ENCODE measurements at places on chromosomes 6 and 20. TPM values are rescaled to one million over a fixed set of nuclear protein-coding genes. Genes with fewer than 3 reads are reported as not detected.
A peak's percentile ranks its signal among the peaks of the same experiment; 100 is the strongest.

DNA sequence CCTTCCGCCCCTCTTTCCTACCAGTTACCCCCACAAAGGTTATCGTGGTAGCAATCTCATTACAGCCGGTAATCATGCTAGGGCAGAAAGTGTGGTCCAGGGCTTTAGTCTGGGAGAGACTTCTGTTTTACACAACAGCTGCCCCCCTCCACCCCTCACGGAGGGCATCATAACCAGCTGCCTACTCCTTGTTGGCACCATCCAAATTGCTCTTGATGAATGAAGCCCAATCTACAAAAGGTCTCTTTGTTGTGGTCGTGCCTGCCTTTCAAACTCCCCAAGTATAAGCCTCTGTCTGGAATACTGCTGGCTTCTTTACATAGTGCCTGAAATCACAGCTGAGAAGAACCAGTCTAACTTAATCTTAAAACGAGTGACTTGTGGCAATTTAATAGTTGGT is 157.9 kb downstream of the INSM1 start:
- H3K27ac ChIP-seq, result no peak overlapping the region
- no peaks in the 10 kb centered on the region for H3K4me1 ChIP-seq
- H3K4me3 ChIP-seq, result no peak overlapping the region
- no peak for DNase-seq

The RBM24 gene
- not detected for total RNA-seq

DNA sequence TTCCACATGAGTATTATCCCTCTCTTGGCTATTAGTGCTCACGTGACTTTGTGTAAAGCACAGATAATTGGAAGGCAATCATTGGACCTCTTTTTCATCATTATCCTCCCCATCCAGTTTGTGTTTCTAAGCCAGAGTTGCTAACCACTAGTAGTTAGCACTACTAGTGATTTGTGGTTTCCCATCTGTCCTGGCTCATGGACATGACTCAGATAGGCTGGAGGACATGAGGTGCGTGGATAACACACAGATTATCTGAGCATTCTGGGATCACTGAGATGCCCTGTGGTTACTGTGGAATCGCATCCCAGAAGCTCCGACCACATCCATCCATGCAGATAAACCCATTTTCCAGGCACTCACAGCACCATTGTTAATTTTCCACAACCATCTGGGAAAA is 123.8 kb upstream of the NAA20 start:
- H3K36me3 ChIP-seq, result no peaks in the 10 kb centered on the region
- no peak overlapping the region for H3K4me3 ChIP-seq
- no peaks in the 10 kb centered on the region for H3K27me3 ChIP-seq
- H3K27ac ChIP-seq, result no peak overlapping the region
- peaks cover 29% of the 10 kb centered on the region for H3K4me1 ChIP-seq

DNA sequence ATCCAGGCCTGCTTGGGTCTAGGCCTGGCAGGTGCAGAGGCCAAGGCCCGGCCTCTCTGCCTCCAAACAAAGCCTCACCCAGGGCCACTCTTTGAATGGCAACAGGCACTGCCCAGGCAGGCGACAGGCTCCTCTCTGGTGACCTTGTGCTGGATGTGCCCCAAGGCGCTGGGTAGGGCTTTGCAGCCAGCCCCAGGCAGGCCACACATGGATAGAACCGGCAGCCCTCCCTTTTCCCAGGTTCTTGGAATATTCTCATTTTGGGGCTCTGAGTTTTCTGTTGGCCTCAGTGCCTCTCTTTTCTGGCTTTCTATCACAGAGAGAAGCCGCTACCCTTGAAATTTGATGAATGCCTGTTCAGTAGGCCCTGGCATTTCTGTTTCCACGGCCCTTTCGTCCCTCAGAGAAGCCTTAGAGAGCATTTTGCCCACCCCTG is 18.9 kb downstream of the PKIG start:
- no peak overlapping the region for H3K4me3 ChIP-seq
- peak overlapping the region; percentile 88 for H3K27ac ChIP-seq
- no peaks in the 10 kb centered on the region for H3K36me3 ChIP-seq

DNA sequence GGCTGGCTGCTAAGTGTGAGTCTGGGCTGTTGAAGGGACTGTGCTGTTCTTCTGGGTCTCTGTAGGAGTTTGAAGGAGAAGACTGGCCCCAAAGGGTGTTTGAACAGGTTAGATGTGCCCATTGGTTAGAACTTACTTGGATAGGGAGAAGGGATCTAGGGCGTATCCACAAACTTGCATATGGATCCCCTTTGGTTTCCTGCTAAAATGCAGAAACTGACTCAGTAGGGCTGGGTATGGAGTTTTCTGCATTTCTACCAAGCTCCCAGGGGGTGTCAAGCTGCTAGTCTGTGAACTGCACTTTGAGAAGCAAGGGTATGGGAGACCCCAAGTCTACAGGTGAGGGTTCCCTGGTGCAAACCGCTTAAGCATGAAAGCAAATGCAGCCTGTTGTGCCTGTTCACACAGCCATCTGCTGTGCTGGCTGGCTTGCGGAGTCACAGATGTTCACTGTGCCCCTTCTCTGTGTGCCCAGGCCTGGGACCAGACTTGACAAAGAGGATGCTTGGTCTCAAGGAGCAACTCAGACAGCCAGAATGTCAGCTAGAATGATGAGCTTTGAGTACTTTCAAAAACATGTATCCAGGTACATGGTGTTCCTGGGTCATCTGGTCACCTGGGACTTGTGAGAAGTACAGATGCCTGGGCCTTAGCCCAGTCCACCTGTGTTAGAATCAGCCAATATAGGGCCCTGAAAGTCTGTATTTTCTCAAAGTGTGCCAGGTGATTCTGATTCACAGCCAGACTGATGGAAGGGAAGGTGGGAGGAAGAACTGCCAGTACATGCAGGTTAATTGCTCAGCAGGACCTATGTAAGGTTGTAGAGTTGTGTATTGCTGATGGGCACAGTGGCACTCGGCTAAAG is 7.4 kb downstream of the PPP1R16B start:
- H3K4me3 ChIP-seq, result no peak overlapping the region
- no peak for DNase-seq
- no peaks in the 10 kb centered on the region for H3K4me1 ChIP-seq
- H3K36me3 ChIP-seq, result no peaks in the 10 kb centered on the region

GRCh38 chr20:2688041-2688591 is 4.5 kb upstream of the EBF4 start:
- H3K27ac ChIP-seq, result no peak overlapping the region
- peaks cover 72% of the 10 kb centered on the region for H3K27me3 ChIP-seq
- H3K4me3 ChIP-seq, result no peak overlapping the region
- H3K4me1 ChIP-seq, result peaks cover 5% of the 10 kb centered on the region
- DNase-seq, result peak; percentile 56
- no peaks in the 10 kb centered on the region for H3K36me3 ChIP-seq

The SRMS gene
- total RNA-seq, result not detected

DNA sequence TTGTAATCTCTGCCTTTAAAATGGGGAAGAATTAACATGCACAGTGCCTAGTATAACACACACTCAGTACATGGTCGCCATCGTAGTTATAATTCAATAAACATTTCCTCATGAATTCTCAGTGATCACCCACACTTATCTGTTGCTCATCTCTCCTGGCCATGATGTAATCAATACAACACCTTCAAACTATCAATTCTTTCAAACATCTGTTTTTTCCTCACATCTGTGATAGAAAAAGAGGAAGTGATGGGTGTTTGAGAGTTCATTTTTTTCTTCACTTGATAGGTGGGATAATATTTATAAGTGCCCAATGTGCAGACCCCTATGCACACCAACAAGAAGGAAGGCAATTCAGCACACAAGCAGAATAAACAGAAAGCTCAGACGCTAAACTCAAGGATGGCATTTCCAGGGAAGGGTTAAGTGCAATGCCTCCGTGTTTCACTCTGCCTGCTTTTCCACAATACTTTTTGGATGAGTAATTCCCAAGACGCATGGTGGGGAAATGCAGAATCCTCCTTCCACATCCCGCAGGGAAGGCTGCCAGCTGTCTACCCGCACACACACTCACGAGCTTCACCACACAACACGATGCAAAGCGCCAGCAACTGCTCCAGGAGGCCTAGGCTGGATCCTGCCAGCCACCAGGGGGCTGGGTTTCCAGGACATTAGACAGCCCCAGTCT is 100.3 kb downstream of the GMPR start:
- H3K4me3 ChIP-seq, result no peak overlapping the region
- peak overlapping the region; percentile 52 for H3K27ac ChIP-seq
- no peaks in the 10 kb centered on the region for H3K27me3 ChIP-seq
- no peaks in the 10 kb centered on the region for H3K36me3 ChIP-seq

- H3K36me3 ChIP-seq, result no peaks in the 10 kb centered on the region
- no peaks in the 10 kb centered on the region for H3K27me3 ChIP-seq
- H3K27ac ChIP-seq, result no peak overlapping the region
- H3K4me3 ChIP-seq, result no peak overlapping the region
Measured at GRCh38 chr20:7741866-7742265, 198.4 kb downstream of the HAO1 start.

DNA sequence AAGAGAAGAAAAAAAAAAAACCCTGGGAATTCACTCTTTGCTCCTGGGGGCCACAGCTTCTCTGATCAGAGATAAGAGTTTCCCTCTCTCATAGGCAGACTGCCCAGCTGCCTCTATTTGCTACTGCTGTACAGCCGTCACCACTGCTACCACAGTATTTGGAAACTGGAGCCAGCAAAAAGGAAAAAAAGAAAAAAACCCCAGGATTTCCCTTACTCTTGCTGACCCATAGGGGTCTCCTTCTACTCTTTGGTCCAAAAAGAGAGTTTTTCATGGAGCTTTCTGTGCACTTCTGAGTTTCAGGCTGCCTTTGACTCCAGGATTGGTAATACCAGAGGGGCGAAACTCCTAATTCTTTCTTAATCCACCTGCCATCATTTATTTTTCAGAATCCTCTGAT is 89.7 kb downstream of the MDGA1 start:
- H3K4me3 ChIP-seq, result no peak overlapping the region
- H3K27me3 ChIP-seq, result peaks cover 9% of the 10 kb centered on the region
- no peaks in the 10 kb centered on the region for H3K4me1 ChIP-seq
- DNase-seq, result no peak
- H3K27ac ChIP-seq, result no peak overlapping the region

The WRNIP1 gene
- total RNA-seq, result 105 TPM

DNA sequence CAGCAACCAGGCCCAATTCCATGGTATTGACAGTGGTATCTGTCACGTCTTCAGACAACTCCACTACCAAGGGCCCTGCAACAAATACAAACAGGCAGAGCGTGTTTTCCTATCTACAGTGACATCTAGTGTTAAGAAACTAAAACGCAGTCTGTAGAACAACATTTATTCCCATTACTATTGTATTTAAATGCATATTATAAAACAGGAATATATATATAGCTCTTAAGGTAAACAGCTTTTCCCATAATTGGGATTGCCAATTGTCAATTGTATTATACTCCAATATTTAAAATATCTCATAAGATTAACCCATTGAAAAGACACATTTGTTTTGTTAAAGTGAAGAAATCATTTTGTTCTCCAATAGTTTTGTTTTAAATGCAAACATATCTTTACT is 97.2 kb downstream of the KIF16B start:
- no peak for DNase-seq
- H3K27ac ChIP-seq, result peak overlapping the region; percentile 67
- H3K4me3 ChIP-seq, result no peak overlapping the region
- no peaks in the 10 kb centered on the region for H3K27me3 ChIP-seq

DNA sequence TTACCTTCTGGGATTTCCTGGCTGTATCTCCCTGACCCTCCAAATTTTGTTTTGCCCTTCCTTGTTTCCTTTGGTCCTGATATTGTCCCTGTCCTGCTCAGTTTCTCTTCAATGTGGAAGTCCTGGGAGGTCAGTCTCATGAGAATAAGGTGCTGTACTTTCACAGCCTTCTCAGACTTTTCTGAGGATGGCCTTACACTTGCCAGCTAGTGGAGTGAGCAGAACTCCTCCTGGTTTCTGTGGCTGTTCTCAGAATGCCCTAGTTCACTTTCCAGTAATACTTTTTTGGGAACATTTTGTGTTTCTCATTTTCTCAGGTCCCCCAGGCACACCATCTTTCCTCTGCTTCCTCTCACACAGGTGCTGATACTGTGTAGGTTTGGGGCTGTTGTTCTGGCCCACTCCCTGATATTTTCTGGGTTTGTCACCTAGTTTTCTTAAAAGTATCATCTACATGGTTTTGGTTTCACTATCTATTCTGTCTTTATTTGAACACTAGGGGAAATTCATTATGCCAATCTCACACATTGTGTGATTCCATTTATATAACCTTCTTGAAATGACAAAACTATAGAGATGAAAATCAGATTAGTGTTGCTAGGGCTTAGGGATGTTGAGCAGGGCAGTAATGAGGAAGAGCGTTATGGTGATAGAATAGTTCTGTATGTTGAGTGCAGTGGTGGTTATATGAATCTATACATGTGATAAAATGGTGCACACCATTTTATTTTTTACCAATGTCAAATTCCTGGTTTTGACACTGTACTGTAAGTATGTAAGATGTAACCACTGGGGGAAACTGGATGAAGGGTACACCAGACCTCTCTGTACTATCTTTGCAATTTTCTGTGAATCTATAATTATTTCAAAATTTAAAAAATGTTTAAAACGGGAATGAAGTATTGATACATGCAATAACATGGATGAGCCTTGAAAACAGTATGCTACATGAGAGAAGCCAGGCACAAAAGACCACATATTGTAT is 27.2 kb upstream of the BRPF3 start:
- no peak overlapping the region for H3K4me3 ChIP-seq
- no peaks in the 10 kb centered on the region for H3K36me3 ChIP-seq
- no peak for DNase-seq
- H3K27ac ChIP-seq, result no peak overlapping the region
- no peaks in the 10 kb centered on the region for H3K4me1 ChIP-seq

GRCh38 chr6:122416825-122417224 is 17.4 kb downstream of the HSF2 start:
- H3K4me1 ChIP-seq, result no peaks in the 10 kb centered on the region
- no peak for DNase-seq
- no peak overlapping the region for H3K27ac ChIP-seq
- peaks cover 6% of the 10 kb centered on the region for H3K36me3 ChIP-seq
- H3K4me3 ChIP-seq, result no peak overlapping the region

DNA sequence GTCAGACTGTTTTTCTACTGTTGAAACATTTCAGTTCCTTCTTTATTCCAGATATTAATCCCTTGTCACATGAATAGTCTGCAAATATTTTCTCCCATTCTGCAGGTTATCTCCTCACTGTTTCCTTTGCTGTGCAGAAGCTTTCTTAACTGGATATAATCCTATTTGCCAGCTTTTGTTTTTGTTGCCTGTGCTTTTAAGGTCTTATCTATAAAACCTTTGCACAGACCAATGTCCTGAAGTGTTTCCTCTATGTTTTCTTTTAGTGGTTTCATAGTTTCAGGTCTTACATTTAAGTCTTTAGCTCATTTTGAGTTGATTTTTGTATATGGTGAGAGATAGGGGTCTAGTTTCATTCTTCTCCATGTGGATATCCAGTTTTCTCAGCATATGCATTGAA is 19.2 kb downstream of the NCOA6 start:
- no peaks in the 10 kb centered on the region for H3K27me3 ChIP-seq
- no peak overlapping the region for H3K27ac ChIP-seq
- H3K4me1 ChIP-seq, result peaks cover 10% of the 10 kb centered on the region
- no peak overlapping the region for H3K4me3 ChIP-seq
- DNase-seq, result no peak
- H3K36me3 ChIP-seq, result no peaks in the 10 kb centered on the region

The LY6G5B gene
- total RNA-seq, result 2.4 TPM

Measured in transverse colon (tissue), 4 donors.